ENCODE measurements at places on chromosomes 6 and 20.

- no peak for DNase-seq
These were observed 505.0 kb upstream of the SLC35B3 start for GRCh38 chr6:8940356-8940755.

DNA sequence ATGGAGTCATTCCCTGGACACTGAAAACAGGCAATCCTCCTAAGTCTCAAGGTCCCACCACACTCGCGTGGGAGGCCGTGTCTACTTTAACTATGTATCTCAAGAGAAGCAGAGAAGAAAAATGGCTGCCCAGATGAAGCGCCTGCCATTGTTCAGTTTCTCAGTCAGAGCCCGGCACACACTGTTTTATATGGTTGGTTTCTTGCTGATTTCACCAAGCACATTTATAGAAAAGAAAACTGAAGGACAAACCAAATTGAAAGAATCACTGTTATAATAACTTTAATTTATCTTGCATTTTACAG lies 22.9 kb downstream of the EIF2S2 start:
- no peak for DNase-seq

DNA sequence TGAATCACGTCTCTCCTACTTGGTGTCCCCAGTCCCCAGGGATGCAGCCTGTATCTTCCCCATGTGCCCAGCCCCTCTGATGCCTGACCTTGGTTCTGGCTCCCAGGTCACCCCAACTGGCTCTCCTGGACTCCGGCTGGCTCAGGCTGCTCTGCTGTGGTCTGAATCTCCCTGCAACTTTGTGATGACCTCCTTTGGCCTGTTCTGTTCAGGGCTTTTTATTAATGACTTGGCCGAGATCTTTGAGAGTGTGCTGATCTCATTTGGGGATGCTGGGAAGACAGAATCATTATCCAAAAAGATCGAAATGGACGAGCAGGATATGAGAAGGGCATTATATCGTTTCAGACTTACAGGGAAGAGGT lies 67.4 kb downstream of the IGF2R start:
- no peak for DNase-seq

GRCh38 chr6:151389618-151390275 lies 1.6 kb downstream of the ZBTB2 start:
- DNase-seq = no peak

DNA sequence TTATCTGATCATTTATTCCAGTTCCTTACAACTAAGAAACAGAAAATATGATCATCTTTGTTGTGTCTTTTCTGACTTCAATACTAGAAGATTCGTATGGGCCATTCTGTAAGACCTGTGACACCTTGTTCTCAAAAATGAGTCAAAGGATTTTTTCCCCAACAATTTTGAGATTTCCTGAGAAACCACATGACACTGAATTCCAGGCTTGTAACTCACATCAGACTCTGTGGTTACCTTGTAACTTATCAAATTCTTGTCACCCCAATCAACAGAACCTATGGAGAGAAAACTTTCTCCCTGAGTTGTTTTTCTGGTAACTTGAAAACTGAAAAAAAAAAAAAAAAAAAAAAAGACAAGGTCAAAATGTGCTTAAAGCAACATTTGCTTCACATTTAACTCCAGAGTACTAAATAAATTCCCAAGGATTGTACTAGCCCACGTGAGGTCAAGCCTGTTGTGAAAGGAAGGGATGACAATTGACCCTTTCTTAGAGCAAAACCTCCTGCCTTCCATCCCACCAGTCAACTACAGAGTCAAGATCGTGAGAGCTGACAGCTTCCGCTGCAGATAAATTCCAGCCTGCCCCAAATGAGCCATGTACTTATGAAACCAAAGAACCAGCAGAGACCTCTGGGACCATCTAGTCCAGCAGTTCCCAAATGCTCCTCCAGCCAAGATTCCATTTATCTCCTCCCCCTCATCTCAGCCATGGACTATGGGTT lies 140.3 kb downstream of the TBX18 start:
- DNase-seq = no peak

- no peak for DNase-seq
These were observed 50.7 kb upstream of the PLEKHG1 start for GRCh38 chr6:150549007-150549406.

DNA sequence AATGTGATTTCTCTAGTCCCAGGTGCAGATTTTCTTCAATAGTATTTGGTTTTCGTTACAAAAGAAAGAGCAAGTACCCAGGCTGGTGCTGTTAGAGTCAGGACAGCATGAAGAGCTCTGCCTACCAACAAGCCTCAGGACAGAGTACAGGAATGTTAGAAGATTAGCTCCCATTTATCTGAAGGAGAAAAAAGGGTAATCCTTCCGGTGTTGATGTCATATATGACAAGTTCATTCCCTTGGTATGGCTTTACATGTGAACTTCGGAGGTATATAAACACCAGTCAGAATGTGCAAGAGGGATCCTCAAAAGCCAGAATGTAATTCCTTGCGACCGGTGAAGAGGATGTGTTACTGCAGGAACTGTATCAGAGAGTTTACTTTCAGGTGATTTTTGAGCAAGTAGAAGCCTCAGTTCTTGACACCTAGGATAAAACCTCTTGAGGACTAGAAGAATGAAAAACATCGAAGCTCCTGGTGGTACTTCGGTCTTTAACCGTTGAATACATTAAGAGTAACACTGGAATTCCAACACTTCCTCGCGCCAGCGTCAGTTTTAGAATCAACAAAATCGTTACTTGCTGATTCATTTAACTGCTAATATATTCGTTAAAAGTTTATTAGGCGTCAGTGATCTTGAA lies 194.2 kb upstream of the ZNF184 start:
- no peak for DNase-seq

GRCh38 chr6:122297010-122297409 lies 102.4 kb upstream of the HSF2 start:
- DNase-seq = no peak
